ENCODE measurements at places on chromosomes 12 and 14. TPM values are rescaled to one million over a fixed set of nuclear protein-coding genes. Genes with fewer than 3 reads are reported as not detected.

DNA sequence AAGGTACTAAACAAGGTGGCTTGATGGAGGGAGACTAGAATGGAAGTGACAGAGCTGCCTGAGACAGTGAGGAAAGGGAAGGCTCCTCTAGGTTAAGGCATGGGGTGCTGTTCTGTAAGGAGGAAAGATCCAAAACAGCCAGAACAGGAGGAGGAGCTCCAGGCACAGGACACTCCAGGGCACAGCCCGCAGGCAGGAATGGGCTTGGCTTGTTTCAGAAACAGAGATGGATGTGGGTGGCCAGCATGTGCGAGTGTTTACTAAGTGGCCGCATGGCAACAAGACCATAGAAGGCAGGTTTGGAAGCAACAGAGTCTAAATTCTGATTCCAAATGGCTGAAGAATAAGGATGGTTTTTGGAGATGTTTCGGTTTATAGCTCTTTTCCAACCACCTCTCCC is 889.1 kb downstream of the AACS start:
- no peak for DNase-seq

DNA sequence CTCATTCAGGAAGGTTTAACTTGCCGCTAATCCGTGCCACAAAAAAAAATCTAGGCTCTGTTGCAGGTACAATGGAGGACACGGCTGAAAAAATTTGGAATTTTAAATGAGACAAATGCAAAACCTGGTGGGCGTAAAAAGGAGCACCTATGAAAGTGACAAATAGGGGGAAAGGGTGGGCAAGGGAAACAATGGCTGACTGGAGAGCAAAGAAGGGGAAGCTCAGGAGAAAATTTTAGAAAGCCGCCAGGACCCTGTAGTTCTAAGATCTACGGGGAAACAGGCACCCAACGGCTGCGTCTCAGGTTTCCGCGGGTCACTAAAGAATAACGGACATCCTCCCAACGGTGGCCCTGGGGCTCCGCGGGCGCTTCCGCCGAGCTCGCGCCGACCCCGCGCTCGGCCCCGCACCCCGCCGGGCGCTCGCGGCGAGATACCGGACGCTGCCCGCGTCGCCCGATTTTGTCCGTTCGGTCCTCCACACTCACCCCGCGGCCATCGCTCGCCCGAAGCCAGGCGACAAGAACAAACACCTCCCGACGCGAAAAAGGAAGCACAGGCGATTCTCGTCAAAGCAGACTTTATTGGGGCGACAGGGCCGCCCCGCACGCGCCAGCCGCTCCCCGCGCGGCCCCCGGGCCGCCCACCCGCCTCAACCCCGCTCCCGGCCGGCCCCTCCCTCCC is 1.1 kb upstream of the YY1 start:
- no peak for DNase-seq

DNA sequence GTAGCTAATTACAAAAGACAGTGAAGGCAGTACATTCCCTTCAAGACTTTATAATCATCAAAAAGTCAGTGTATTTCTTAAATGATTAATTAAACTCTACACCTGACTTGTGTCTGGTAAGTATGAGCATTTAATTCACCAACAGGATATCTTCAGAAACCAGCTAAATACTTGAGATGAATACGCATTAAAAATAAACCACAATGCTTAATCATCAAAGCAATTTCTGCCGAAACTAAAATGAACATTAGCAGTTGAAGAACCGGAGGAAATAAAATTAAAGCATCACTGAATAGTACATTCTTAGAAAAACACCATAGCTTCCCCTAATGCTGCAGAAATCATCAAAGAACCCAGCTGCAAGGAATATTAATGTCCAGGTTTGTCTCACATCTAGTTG is 32.7 kb downstream of the SLC25A21 start:
- DNase-seq = no peak

- DNase-seq = no peak
Measured at GRCh38 chr14:26527095-26527494, 70.7 kb downstream of the NOVA1 start.

OTOGL gene
- polyA plus RNA-seq = 0.57 TPM

CD69 gene
- polyA plus RNA-seq = 1.2 TPM

TGM1 gene
- polyA plus RNA-seq = 2.0 TPM

MEG3 gene
- polyA plus RNA-seq = 87.8 TPM

TBX5 gene
- not detected for polyA plus RNA-seq

METTL1 gene
- 29.9 TPM for polyA plus RNA-seq
